ENCODE measurements at places on chromosomes 2 and 18.

DNA sequence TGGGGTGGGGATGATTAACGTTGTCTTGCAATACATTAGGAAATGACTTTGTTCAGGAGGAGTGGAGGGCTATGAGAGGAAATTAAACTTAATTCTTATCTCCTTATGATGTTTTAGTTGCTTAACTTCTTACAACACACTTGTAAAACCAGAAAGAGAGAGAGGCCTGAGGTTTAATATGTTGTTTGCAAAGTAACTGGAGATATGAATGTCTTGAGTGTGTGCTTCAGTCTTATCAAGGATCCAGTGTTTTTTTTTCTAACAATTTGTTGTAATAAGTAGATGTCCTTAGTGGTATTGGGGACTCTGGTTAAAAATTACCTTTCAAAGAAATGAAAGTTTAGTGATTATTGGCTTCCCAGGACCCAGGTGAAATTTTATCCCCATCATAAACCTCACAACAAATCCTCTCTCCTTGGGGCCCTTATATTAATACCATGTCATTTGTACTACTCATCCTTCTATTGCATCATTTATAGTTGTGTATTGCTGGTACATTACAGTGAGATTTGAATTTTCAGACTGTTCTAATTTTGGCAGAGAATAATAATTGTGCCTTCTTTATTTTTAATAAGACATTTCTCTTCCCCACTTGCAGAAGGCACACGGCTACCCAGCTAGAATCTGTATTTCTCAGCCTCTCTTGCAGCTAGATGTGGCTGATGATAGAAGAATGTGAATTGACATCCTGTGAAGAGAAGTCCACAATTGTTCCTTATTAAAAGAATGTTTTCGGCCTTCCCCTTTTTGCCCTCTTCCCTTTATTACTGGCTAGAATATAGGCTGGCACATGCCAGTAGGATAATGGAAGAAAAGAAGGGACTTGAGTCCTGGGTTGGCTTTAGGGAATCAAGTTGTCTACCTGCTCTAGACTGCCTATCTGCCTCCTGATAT, 91.9 kb upstream of the CXCR4 start:
- DNase-seq, result no peak

- DNase-seq, result no peak
Observed at GRCh38 chr2:232875256-232876121, 5.4 kb downstream of the SNORC start.

GRCh38 chr2:27306136-27306535, 2.1 kb downstream of the UCN start:
- no peak for DNase-seq

DNA sequence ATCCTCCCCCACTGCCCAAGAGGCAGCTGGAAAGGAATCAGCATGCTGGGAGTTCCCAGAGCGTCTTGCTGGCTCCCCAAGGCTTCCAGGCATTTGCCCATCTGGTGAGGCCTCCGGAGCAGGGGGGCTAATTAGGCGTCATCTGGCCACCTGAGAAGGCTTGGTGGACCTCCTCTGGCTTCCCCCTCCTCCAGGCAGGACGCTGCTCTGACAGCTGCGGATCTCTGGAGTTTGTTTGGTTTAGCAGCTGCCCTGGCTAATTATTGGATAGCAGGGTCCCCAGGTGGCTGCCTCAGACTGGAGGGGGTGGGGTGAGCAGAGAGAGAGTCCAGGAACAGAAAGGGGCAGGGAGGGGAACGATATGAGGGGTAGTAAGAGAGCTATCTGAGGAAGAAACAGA, 425.2 kb upstream of the MEX3C start:
- no peak for DNase-seq

- no peak for DNase-seq
Observed at GRCh38 chr2:40554665-40555294, 102.9 kb upstream of the SLC8A1 start.

- no peak for DNase-seq
Observed at GRCh38 chr18:24006712-24007313, 7.7 kb upstream of the TTC39C start.

- no peak for DNase-seq
Observed at GRCh38 chr2:236673823-236674185, 104.2 kb downstream of the ACKR3 start.

DNA sequence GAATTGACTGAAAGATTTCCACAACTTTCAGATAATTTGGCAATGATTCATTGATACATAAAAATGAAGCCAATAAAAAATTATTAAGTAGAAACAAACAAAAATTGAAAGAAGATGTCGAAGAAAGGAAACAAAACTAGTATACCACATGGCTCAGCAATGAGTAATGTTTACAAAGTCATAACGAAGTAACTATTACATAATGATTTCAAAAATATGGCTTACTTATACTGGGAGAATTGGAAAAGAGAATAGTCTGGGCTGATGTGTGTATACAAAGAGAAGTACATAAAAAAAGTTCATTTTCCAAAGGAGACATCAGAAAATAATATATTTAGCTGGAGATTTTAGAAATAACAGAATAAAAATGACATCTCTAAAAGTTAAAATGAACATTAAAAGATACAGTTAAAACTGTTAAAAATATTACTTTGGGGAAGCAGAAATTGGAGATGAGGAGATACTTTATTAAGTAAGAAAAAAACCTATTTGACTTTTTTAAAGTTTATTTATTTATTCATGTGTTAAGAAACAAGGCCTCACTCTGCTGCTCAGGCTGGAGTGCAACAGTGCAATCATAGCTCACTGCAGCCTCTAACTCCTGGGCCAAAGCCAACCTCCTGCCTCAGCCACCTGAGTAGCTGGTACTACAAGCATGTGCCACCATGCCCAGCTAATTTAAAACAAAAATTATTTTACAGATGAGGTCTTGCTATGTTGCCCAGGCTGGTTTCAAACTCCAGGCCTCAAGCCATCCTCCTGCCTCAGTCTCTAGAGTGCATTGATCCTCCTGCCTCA, 409.7 kb upstream of the PIK3C3 start:
- no peak for DNase-seq

GRCh38 chr2:38065502-38066135, 10.3 kb downstream of the CYP1B1 start:
- no peak for DNase-seq

DNA sequence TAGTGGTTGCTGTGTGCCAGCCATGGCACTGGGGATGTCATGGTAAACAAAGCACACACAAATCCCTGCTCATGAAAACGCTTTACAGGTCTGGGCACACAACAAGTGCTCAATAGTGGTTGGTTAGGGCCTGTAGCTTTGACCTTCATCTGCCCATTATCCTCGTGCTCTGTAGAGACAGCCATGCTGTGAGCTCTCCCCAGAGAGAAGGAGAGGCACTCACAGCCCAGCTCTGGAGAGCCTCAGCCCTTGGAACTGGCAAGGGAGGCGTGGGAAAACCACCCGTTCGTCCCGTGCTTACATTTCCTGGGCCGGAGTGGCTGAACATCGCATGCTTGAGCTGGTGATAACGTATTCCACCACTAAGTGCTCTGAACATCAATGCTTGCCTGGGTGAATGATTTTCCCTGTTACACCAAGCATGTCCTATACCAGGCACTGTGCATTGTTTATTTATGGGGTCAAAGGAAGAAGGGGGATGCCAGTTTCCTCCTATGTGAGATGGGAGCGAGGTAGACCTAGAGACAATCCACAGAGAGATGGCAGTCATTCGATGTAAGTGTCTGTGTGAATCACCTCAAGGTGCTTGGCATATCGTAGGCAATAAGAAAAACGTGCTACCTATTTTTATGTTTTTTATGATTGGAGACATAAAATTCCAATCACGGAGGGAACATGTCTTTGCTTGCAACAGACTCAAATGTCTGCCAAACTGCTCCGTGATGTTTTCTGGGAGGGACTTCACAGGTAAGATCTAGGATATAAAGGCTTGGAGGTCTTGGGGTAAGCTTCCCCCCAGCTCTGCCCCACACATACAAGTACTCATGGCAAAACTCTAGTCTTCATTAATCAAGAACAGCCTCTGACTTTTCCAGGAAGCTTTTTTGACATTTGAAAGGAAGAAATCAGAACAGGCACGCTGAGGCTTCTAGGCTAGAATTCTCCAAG, 75.5 kb downstream of the DDX1 start:
- no peak for DNase-seq

All from BJ (cell line).